ENCODE measurements at places on chromosomes 1 and 21.

DNA sequence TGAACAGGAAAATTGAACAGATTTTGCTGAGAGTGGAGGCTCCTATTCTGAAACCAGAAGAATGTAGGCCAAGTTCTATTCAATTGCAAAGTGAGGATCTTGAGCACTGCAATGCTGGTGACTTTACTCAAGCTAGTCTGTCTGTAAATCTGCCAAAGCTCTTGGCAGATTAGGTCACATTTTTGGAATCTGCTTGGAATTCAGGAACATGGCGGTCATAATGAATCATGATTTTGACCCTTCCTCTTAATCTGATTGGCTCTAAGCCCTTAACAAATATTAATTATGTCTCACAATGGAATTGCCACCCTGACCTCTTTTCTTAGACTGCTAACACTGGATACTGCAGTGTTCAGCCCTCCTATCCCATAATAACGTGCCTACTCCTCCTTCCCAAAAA, 7.2 kb upstream of the GNG12 start:
- peak; percentile 86 for DNase-seq

DNA sequence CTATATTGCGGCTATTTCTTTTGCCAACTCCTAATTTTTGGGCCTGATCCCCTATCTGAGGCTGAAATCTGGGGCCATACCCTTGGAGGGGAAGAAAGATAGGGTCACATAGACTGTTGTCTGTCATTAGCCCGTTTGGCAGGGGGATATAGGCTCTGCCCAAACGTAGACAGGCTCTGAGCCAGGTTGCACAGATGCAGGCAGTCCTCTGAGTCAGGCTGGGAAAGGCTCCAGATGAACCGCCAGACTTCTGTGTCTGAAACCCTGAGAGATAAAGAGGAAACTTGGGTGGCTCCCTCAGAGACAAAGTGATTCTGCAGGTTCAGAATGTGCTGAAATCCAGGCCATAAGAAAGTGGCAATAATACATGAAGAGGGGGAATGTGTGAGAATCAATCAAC, 4.0 kb upstream of the CAP1 start:
- DNase-seq: peak; percentile 32

DNA sequence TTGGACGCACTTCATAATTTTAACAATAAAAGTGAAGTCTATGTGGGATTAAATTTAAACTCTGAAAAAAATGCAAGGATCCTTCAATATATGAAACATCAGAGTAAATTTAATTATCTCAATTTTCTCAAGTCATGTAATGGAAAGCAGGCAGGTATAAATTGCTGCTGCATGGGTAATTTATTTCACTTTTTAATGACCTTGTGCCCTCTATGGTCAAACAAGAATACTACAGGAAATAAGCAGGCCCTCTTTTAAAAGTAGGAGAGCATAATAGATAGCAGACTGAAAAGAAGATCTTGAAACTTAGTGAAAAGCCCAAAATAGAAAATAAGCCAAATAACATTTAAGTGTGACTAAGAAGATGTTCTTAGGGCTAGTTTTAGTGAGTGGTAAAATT, 22.9 kb downstream of the BCAS2 start:
- peak; percentile 17 for DNase-seq

- DNase-seq: peak; percentile 84
Measured at GRCh38 chr1:70142075-70142474, 63.3 kb downstream of the LRRC40 start.

GRCh38 chr1:119327450-119328155, 41.0 kb upstream of the HAO2 start:
- peak; percentile 55 for DNase-seq

- DNase-seq: no peak
Measured at GRCh38 chr1:232650418-232650817, 20.5 kb upstream of the SIPA1L2 start.

All from lung (tissue), 17 donors.